ENCODE measurements at places on chromosomes 2 and 18. TPM values are rescaled to one million over a fixed set of nuclear protein-coding genes. Genes with fewer than 3 reads are reported as not detected.

The PSMG2 gene
- 92.1 TPM for total RNA-seq

The LYG2 gene
- not detected for total RNA-seq

The CRYGC gene
- total RNA-seq, result not detected

The CAPN13 gene
- not detected for total RNA-seq

The TGFA gene
- not detected for total RNA-seq

The FAP gene
- 62.3 TPM for total RNA-seq

The HOXD10 gene
- not detected for total RNA-seq

The UGT1A4 gene
- not detected for total RNA-seq

The SULT1C2 gene
- not detected for total RNA-seq

The DDX1 gene
- 45.7 TPM for total RNA-seq

The PRKAG3 gene
- not detected for total RNA-seq

The RGPD5 gene
- total RNA-seq, result 9.1 TPM

The SLC23A3 gene
- 0.12 TPM for total RNA-seq

The REG3G gene
- not detected for total RNA-seq
